ENCODE measurements at places on chromosomes 3 and 15.

DNA sequence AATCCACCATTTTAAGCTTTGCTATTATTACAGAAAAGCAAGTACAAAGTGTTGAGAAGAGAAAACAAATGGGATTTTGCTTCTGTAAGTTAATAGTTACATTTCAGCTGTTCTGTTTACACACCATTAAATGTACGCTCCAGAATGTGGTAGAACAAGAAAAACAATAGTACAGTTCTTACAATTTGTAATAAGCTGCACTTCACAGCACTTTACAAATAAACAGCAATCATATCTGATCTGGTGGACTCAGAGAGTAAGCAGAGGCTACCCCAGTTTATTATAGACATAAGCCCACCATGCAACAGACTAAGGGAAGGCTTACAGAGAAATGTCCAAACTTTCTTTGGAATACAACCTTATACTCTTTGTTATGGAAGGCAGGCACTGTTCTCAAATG is 126.4 kb downstream of the OXSM start:
- DNase-seq = no peak

- peak; percentile 21 for DNase-seq
Observed at GRCh38 chr3:137970914-137971831, 38.8 kb upstream of the CLDN18 start.

DNA sequence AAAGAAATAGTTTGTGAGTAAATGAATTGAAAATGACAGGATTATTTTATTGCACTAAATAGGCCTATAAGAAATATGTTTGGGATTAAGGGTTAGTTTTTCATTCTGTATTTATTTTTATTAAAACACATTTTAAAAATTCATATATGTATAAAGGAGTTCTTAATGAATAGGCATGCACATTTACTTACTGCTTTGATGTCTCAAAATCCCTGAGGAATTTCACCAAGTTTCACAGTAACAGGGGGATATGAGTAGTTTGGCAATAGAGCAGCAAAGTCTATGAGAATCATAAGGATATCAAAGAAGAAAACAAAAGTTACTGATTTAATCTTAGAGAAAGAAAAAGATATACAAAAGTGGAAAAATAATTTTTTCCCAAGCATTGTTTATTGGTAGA is 411.7 kb downstream of the NAALADL2 start:
- no peak for DNase-seq

- no peak for DNase-seq
Observed at GRCh38 chr15:44616974-44617373, 46.5 kb downstream of the SPG11 start.

DNA sequence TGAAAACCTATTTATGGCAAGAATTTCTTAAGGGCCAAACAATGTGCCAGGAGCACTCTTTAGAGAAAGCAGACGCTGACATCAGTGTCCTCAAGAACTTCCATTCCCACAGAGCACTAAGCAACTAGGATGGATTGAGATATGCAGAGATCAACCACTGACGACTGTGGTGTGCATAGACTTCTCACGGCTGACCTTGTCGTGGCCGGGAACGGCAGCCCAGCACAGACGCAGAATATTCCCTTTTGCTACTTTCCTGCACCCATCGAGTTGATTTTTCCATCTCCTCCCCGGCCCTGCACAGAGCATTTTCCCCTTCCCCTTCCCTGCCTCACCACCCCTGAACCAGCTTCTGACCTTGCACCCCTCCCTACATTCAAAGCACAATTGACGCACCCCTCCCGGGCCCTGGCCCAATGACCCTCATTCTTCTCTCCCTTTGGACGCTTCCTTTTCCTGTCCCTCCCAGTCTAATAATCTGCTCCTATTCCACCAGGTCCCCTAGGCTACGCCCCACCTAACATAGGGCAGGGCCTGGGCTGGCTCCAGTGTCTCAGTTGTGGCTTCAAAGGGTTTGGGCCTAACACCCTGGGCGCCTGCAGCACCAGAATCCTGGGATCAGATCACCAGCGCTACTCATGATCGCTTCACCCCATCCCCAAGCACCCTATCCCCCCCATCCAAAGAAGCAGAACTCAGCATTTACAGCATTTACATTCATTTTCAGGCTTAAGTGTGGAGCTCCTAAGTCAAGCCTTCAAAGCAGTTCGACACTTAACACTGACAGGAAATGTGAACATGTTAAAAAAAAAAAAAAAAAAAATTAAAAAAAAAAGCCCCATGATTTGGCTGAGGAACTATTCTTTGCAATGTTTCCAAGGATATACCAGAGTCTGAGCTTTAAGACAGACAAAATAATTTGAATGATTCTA is 151.2 kb downstream of the FOXP1 start:
- no peak for DNase-seq

DNA sequence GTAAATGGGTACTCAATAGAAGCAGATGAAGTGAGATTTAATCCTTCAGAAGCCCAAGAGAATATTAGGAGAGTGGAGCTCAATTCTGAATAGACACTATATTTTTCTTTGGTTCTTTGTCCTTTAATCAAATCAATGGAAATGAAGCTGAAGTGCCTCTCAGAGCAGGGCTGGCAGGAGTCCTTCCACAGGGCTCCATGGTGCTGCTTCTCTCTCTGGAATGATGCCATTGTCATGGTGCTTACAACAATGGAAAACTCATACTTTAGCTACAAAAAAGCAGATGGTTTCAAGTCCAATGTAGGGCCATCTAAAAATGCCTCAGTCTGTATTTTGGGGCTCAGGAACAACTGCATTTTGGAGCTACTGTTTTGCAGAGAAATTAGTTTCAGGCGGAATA is 125.1 kb downstream of the SNRK start:
- DNase-seq = no peak

- peak; percentile 96 for DNase-seq
Observed at GRCh38 chr3:111978583-111979433, at the start of gene ABHD10. ABHD10 (plus strand) TSS chr3:111979026; CDS start chr3:111979062, 36 bp downstream.

DNA sequence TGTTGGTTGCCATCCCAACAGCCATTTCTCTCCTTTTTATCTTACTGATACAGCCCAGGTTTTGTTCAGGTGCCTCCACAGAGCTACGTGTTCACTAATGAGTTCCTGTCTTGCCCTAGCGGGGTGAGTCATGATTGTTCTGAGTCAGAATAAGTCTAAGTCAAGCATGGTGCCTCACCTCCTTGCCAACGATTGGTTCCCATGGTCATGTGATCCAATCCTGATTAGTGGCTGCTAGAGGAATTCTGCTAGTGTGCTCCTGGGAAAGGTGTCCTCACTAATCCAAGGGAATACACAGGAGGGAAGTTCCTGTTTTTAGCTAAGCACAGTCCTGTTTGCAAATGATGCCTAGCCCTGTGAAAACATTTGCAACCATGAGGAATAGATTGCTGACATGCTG is 99.8 kb downstream of the NSUN3 start:
- DNase-seq = peak; percentile 87

- no peak for DNase-seq
Observed at GRCh38 chr15:76162784-76163456, 103.1 kb downstream of the TMEM266 start.

- DNase-seq = peak; percentile 54
Observed at GRCh38 chr3:171772427-171773056, 37.7 kb downstream of the PLD1 start.

DNA sequence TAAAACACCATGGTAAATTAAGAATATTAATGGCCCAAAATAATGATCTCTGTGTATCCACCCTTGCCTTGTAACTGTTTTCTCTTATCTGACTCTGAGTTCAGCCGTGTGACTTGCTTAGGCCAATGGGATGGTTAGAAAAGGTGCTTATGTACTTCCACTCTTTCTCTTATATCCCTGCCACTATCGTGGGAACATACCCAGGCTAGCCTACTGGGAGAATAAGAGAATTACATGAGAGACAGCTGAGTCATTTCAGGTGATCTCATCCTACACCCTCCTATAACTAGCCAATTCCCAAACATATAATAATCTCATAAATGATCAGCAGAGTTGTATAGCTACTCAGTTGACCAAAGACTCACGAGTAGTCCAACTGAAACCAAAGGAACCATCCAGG is 98.3 kb upstream of the ABI3BP start:
- peak; percentile 56 for DNase-seq

GRCh38 chr3:72383883-72384282 is 464.4 kb downstream of the SHQ1 start:
- DNase-seq = no peak

DNA sequence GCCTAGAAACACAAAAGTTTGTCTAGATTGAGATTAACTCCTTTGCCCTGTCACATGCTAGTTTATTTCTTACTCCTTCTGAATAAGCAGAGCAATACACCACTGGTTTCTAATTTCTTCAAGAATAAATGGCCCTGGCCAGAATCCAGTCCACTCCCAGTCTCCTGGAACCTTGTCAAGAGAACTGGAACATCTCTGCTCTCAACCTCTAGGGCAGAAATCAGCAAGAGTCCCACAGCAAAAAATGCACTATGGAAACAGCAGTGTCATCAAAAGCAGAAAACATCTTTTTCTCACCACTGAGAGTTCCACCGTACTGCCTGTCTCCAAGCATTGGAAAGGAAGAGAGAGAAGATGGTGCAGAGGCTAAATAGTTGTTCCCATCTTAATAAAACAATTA is 35.9 kb upstream of the PPP2R3A start:
- no peak for DNase-seq

DNA sequence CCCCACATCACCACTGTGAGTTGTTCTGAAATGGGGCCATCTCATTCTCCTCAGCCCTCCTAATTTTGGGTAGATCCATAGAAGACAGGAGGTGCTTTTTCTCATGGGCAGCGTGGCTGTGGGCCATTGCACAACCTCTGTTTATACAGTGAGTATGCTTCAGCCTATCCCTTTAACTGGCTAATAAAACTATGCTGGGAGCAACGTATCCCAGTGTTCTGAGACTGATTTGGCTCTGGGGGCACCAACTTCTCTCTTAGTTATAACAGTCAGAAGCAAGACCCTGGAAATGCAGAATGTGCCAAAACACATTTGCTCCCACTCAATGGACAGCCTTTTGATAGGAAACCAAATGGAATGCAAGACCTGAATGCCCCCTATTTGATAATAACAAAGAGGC is 97.1 kb upstream of the ICE2 start:
- no peak for DNase-seq

- DNase-seq = peak; percentile 74
Observed at GRCh38 chr15:92820236-92821021, 79.7 kb upstream of the CHD2 start.

DNA sequence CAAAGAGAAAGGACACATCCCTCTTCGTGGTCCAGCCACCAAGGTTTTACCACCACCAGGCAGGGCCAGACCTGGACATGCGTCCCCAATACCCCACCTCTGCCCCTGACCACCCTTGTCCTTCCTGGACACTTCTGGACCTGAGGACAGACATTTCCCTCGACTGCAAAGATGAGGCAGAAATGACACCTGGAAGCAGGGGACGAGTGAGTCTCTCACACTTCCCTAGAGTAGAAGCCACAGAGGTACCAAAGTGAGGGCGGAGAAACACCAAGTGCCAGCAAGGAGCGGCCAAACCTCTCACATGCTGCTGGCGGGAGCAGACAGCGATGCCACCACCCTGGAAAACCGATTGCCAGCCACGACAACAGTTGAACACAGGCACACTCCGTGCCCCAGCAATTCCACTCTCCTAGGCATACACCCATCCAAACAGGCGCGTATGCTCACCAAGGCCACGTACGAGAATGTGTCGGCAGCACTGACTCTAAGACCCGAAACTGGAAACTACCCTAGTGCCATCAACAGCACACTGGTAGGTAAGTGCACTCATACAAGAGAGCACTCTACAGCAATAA is 207.0 kb upstream of the NSMCE3 start:
- DNase-seq = no peak

GRCh38 chr3:103167850-103168249 is 733.0 kb downstream of the ZPLD1 start:
- DNase-seq = no peak

DNA sequence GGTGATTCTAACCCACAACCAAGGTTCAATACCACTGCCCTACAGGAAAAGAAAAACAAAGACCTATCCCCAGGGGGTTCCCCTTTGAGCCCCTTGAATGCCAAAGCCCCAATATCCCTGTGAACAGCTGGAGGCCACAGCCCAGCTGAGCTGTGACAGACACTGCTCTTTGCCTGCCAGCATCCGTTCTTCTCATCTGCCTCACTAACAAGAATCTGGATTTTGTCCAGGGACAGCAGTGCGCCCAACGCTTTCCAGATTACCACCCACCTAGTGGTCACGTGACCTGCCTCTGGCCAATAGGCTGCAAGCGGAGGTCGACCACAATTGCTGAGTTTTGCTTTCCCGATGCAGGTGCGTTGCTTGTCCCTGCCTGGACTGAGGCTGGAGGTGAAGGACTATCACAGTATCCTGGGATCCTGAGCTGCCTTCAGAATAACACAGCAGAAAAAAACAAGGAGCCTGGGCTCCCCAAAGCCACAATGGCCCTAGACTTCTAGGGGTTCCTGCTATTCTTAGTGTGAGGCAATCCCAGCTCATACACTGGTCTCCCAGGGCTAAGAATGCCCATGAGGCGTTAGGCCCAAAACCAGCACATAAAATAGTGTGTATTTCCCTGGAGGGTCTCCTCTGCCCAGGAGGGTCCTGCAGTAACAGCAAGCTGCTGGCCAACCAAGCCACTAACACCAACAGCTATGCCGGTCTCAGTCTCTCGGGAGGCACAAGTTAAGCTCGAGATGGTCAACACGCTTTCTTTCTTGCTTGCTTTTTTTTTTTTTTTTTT is 13.8 kb downstream of the BDH1 start:
- DNase-seq = no peak

DNA sequence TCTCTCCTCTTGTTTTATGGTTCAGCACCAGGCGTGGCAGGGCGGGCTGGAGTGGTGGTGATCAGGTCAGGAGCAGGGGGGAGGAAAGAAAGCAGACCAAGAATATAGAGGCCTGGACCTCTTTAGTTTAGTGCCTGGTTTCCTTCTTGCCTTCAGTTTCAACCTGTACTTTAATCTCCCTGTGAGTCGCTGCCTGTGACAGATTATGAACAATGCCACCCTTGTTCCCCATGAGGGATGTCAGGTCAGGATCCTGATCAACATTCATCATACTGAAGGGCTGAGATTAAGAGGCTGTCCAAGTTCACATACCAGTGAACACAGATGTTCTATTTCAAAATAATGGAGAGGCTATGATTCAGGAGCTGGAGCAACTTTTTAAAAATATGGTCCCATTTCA is 11.4 kb downstream of the ENTPD3 start:
- DNase-seq = no peak

GRCh38 chr15:31216215-31216911 is 110.3 kb upstream of the KLF13 start:
- DNase-seq = no peak

- DNase-seq = no peak
Observed at GRCh38 chr3:18044971-18045880, 302.8 kb upstream of the TBC1D5 start.

GRCh38 chr3:116129187-116129946 is 315.9 kb downstream of the LSAMP start:
- DNase-seq = no peak

- no peak for DNase-seq
Observed at GRCh38 chr15:63219196-63219710, 29.8 kb downstream of the RAB8B start.

DNA sequence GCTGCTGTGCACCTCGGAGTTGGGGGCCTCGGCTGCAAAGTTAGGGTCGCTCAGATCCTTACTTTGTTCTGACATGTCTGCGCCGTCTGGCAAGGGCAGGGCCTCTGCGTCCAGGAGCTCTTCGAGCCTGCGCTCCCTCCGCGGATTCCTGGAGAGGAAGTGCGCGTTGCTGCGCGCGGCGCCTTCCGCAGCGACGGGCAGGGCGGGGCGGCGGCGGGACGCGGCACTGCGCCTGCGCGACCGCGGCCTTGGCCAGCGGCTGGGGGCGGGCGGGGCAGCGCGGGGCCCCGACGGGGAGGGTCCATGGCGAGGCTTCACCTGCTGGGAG is at the start of gene NDN:
TSS of gene NDN (minus strand) at position 163 of the 328 bp plus-strand sequence. CDS start at position 75, 88 bp downstream.
- DNase-seq = no peak
